ENCODE measurements at places on chromosomes 16 and 17.

GRCh38 chr17:2171702-2172076 lies 116.8 kb downstream of the HIC1 start:
- no peak for DNase-seq

GRCh38 chr17:34823023-34823422 lies 138.2 kb downstream of the CCT6B start:
- DNase-seq = no peak

- DNase-seq = no peak
Observed at GRCh38 chr17:64442541-64442971, 6.4 kb upstream of the MILR1 start.

GRCh38 chr16:5005916-5006315 lies 27.8 kb downstream of the NAGPA start:
- no peak for DNase-seq

DNA sequence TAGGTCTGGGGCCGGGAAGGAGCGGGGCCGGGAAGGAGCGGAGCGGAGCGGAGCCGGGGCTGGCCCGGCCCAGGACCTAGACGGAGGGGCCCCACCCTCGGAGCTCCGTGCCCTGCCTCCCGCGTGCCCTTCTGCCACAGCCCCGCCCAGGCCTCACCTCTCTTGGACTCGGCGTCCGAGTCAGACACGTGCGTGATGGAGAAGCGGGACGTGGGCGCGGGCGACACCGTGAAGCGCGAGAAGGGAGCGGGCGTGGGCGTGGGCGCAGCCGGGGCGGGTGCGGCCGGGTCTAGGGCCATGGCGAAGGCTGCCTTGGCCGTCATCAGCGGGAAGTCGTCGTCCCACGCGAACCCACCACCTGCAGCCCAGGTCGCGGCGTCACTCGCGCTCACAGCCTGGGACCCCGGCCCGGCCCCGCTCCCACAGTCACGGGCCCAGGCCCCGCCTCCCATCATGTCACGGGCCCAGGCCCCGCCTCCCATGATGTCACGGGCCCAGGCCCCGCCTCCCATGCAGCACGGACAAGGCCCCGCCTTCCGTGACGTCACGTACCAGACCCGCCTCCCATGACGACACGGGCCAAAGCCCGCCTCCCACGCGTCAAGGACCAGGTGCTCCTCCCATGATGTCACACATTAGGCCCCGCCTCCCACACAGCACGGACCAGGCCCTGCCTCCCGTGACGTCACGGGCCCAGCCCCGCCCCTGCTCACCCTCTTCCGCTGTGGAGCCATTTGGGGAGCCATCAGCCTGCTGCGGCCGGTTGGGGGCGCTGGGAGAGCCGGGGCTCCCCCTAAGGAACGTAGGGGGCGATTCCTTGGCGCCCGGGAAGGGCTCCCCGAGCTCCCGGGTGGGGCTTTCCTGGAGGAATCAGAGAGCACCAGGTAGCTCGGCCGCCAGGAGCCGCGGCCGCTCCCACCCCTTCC lies 45.8 kb upstream of the PVALEF start:
- DNase-seq = peak; percentile 99

- DNase-seq = no peak
Observed at GRCh38 chr16:11418506-11418905, 73.2 kb downstream of the RMI2 start.

- DNase-seq = no peak
Observed at GRCh38 chr17:1785930-1786329, 24.1 kb downstream of the SERPINF1 start.

DNA sequence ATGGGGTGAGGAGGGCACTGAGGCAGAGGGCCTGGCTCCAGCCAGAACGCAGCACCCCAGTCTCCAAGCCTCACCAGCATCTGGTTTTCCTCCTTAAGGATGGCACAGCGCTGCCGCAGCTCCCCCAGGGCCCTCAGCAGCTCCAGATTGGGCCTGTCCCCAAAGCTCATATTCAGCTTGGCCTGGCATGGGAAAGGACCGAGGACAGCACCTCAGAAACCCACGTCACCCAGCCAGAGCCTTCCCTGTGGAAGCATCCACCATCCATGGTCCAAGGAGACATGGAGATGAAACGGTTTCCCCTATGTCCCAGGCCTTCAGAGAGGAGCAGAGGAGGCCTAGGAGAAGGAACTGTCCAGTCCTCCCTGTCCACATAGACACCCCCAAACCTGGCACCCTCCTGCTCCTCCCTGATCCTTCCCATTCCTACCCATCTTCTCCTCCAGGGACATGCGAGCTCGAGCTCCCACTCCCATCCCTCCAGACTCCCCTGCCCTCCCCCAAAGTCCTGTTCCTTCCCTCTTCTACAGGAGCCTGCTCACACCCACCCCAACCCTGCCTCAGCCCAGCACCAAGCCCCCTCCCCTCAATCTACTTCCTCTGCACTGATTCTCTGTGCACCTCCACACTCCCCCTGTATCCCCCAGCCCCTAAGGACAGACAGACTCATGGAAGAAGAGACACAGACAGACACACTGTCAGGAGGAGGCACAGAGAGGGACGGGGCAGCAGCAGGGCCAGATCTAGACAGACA lies 1.8 kb downstream of the TSPOAP1 start:
- no peak for DNase-seq

- no peak for DNase-seq
Observed at GRCh38 chr17:47982645-47983390, 11.9 kb downstream of the CDK5RAP3 start.

DNA sequence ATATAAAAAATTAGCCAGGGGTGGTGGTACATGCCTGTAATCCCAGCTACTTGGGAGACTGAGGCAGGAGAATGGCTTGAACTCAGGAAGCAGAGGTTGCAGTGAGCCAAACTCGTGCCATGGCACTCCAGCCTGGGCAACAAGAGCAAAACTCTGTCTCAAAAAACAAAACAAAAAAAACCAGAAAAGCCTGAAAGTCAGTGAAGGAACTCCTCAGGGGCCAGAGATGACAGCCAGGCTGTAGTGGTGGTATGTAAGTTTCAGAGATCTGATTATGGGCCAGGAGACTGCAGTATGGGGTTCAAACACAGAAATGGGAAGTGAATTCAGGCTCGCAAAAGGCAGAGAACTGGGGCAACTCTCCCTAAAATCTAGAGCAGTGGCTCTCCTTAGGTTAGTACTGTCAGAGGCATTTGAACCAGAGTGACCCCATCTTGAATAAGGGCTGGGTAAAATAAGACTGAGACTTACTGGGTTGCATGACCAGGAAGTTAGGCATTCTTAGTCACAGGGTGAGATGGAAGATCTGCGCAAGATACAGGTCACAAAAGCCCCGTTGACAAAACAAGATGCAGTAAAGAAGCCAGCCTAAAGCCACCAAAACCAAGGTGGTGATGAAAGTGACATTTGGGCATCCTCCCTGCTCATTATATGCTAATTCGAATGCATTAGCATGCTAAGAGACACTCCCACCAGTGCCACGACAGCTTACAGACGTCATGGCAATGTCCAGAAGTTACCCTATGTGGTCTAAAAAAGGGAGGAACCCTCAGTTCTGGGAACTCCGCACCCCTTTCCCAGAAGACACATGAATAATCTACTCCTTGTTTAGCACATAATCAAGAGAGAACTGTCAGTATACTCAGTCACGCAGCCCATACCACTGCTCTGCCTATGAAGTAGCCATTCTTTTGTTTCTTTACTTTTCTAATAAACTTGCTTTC lies 120.2 kb upstream of the XYLT1 start:
- no peak for DNase-seq

DNA sequence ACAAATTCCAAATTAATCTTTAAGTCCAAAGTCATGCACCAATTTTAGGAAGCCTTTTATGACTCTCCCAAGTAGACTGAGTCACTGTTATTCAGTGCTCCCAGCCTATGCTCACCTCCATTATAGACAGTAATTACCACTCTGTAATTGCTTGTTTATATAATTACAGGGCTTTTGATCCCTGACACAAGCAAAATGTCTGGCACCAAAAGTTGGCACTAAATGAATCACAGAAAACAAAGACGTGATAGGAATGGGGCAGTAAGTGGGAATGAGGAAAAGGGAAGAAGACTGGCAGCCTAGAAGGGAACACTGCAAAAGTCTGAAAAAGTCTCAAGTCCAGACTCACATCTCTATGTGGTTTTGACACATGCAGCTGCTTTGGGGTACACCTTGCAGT lies 94.1 kb downstream of the SLC39A11 start:
- DNase-seq = no peak

GRCh38 chr17:18246880-18247612 lies 11.5 kb downstream of the FLII start:
- peak; percentile 64 for DNase-seq

DNA sequence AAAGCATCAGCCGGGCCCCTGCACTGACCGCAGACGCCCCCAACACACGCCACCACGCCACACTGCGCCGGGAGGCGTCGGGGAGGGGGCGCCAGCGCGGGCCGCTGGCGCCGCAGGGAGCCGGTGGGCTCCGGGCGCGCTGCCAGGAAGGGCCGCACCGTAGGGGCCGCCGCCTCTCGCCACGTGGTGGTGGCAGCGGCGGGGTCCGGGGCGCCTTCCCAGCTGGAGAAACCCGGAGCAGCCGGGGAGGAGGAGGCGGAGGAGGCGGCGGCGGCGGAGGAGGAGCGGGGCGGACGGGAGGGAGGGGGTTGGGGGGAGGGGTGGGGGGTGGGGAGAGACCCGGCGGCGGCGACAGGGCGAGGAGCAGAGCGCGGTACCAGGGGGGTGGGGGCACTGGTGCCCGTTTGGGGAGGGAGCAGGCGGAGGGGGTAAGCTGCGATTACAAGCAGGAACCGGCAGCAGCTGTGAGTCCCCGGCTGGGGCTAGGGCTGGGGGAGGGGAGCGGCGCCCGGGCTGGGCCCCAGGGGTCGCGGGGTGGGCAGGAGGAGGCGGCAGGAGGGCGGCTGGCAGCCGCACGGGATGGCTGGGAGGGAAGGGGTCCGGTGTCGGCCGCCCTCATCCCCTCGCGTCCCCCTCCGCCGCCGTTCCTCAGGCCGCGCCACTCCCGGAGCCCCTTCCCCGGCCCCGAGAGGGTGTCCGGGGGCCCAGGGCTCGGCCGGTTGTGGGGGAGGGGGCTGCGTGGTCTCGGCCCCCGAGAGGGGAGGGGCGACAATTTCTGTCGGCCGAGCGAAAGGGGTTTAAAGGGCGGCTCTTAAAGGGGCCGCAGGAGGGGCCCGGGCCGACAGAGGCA lies at the start of gene TBKBP1:
Gene TBKBP1 (plus strand): TSS at position 431 of the 850 bp plus-strand sequence. CDS start 1,952 bp downstream, outside the sequence.
- peak; percentile 68 for DNase-seq

DNA sequence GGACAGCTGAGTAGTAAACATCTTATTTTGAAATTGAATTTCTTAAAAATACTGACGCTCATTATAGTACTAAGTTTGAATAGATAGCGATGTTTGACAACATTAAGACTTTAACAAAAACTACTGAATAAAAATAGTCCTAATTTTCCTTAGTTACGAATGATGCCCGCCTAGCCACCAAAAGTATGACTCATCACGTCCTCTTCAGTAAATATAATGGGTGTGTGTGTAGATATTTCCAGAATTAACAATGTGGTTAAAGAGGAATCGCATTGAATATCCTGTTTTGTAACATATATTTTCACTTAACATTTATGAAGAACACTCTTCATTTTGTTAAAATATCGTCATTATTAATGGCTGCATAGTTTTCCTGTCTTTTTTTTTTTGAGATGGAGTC lies 187.6 kb downstream of the MYO1D start:
- no peak for DNase-seq

DNA sequence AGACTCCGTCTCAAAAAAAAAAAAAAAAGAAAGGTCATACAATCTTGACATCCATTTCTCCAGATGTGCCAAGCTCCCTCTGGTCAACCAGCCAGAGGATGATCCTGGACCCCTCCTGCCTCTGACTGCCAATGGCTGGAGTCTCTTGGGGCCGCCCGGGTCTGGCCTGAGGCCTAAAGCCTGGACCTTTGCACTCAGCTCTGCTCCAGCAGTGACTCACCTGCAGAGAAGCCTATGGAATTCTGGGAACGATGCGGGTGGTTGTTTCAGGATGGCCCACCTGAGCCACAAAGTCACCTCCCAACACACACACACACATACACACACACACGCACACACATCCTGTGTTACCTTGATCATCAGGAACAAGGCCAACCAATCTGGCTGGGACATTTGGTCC lies 64.0 kb upstream of the DNAH17 start:
- no peak for DNase-seq

DNA sequence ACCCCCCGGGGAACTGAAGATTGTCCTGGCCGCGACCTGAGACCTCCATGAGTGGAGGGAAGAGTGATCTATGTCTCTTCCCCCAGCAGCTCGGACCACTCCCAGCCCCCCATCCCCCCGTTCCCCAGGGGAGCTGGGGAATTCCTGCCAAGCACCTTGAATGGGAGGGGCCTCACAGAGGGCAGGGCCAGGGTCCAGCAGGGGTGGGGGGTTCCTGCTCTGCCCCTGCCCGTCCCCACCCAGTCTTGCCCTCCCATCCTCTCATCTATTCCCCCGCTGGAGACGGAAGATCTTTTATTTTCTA lies 9.4 kb downstream of the TUFM start:
- no peak for DNase-seq

DNA sequence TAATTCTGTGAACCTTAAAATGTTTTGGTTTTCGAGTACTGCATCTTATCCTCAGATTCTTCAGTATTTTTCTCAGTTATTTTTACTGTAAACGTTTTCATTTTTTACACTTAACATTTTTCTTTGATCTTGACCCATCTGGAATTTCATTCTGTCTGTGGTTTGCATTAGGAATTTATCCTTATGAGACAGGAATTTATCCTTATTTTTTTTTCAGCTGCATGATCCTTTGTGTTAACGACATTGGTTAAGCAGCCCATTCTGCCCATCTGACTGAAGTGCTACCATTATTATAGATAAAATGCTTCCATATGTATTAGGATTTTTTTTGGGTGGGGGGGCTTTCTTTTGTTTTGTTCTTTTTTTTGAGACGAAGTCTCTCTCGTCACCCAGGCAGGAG lies 41.0 kb downstream of the SNX29 start:
- DNase-seq = peak; percentile 55

- DNase-seq = peak; percentile 64
Observed at GRCh38 chr17:63476854-63477479, at the start of gene ACE. Gene ACE, plus strand, starts transcription at chr17:63477061. Its CDS starts 34 bp downstream, at chr17:63477095.

DNA sequence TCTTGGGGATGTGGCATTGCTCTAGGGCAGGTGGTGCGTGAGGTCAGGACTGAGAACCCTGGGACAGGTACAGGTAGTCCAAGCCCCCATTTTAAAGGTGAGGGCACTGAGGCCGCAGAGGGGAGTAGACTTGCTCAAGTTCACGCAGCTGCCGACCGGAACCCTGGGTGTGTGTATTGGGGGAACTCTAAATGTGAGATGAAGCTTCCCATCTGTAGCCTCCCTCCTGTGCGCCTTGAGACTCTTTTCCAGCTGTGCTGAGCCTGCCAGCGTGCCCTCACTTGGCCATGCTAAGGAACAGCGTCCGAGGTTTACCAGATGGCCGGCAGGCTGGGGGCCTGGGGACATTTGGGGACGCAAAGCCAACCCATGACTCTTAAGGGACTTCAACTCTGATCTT lies 79.0 kb upstream of the CDC42EP4 start:
- DNase-seq = no peak

- no peak for DNase-seq
Observed at GRCh38 chr16:88532434-88533241, 37.6 kb upstream of the ZC3H18 start.

DNA sequence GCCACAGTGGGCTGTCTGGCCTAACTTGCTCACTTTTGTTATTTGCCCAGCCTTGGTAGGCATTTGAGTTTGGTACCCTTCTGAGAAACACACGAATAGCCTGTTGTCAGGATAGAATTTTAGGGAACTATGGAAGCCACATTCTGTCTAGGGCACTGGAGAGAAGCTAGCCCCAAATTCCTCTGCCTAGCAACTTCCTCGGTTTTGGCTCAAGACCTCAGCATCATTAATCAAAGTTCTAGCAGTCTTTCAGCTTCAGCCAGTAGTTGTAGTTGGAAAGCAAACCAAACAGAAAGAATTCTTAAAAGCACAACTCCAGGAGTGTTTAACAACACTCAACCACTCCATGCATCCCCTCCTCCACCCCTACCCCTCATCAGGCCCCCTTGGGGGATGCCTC lies 572.1 kb upstream of the PSMD7 start:
- no peak for DNase-seq

GRCh38 chr16:4097826-4098240 lies 18.4 kb downstream of the ADCY9 start:
- DNase-seq = no peak
